Uterus (tissue), 4 donors: ENCODE measurements at places on chromosomes 16 and 17.

DNA sequence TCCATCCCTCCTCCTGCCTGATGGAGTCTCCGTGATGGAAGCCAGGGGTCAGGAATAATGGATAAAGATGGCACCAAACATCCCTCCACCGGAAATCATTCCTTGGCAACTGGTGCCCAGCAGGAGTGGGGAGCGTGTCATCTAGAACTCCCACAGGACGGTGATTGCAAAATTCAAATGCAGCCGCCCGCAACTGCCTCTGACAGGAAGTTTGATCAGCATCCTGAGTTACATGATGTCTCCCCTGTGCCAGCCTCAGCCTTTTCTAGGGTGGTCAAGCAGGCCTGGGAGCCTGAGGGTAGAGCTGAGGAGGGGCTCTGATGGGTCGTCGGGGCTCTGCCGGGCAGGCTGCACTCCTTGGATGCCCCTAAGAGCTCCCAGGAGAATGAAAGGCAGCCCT lies 52.8 kb downstream of the GSG1L start:
- no peak for DNase-seq

DNA sequence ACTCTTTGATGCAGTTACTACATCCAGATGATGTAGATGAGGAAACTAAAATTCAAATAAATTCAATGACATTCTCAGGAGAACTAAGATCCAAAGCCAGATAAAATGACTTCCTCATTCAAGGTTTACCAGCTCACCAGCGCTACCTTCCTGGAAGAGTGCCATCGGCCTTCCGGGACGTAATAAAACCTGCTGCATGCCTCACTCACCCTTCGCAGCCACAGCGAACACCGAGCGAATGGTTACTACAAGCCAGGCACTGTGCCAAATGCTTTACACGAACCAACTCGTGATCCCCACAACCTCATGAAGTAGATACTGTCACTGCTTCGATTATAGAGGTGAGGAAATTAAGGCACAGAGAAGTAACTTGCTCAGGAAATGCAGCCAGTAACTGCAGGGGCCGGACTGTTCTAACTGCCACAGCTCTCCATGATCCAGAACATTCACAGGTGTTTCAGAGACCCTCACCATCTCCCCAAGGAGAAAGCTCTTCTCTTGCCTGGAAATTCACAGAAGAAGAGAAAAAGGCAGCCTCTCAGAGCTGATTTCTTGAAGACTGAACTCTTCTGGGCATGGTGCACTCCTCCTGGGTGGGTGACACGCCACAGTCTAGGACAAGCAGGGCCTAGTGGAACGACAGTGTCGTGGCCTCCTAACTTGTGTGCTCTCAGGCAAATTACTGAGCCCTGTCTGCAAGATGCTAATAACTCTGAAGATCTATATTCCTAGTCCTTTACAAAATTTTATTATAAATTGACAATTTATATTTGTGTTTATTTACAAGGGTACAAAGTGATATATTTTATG lies 46.8 kb downstream of the HIC1 start:
- peak; percentile 48 for DNase-seq

DNA sequence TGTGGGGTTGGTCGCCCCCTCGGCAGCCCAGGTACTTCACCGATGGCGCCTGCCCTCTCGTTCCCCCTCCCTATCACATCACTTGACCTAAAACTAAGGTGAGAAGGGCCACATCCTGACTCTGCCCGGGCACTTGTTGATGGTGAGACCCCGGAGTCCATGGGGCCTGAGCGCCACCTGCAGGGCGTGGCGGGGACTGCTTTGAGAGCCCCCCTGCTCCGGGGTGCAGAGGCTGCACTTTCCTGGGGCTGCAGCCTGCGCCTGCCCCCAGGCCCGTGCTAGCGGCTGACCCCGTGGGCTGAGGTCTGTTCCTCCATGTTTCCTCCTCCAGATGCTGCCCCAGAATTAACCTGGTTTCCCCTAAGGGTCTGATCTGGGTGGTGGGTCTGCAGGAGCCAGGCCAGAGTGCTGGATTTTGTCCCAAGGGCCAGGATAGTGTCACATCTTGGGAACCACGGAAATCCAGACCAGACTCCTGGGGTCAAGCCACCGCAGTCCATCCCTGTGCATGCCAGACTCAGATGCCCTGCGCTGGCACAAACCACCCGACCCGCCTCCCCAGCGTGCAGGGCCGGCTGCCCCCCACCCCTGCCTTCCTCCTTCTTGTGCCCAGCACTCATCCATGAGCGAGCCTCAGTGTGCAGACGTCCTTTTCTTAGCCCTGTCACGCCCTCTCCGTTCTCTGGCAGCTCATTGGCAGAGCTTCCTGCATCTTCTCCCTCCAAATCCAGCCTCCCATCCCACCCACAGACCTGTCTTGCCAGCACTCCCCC lies 2.7 kb downstream of the NDUFAF8 start:
- DNase-seq, result peak; percentile 48

DNA sequence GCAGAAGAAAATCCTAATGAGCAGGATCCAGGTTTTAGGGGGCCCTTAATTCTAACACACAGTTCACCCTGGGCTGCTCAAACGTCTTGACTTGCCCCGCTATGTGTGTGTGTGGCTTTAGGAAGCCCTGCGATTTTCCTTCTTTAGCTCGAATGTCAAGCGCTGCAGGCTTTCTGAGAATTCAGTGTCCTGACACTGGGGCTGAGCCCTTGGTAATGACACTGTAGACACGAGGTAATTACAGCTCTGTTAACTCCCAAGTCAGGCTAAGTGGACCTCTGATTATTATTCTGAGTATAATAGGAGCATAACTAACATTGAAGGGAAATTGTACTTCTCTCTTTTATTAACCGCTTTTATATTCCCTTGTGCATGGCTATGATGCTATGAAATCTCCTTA lies 202.1 kb downstream of the RBFOX1 start:
- DNase-seq, result no peak

- DNase-seq, result no peak
Observed at GRCh38 chr17:51087072-51087757, 33.5 kb downstream of the SPAG9 start.

DNA sequence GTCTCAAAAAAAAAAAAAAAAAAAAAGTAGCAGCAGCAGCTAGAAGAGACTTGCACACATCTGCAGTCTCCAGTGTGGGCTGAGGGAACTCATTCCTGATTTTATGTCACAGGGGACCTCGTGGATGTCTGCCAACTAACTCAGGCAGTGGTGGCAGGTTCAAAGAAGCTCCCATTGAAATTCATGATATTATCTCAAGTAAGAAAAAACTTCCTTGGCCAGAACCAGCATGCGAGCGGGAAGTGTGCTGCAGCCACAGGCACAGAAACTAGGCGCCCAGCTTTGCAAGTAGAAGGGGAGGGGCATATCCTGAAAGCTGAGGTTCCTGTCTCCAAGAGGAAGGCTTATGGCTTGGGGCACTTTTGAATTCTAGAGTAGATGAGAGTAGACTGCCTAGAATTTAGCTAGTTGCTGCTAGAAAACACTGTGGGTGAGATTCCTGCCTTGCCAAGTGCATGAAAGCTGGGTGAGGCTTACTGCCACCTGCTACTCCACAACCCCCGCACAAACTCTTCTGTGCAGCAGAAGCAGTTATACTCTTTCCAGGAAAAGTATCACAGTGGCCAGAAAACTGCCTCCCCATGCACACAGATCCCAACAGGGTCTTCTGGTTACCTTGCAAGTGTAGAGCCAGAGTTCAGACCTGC lies 603.8 kb upstream of the CA10 start:
- no peak for DNase-seq

DNA sequence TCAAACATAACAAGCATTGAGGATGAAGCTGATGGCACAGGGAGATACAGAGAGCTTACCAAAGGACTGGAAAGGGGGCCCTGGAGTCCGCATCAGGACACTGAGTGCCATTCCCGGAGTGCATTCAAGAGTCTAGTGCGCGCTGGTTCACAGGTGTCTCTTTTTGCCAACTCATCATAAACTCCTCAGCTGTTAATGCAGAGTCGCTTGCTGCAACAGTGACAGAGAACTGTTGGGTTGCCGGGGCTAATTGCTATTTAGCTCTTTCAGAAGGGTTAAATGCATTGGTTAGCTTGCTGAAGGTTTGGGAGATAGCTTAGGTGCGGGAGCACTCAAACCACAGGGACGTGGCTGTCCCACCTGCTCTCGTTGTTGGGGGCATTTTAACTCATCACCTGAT lies 1091.6 kb upstream of the EEF2KMT start:
- DNase-seq, result no peak
